Ovary (tissue), 10 donors: ENCODE measurements at places on chromosomes 2 and 18.

DNA sequence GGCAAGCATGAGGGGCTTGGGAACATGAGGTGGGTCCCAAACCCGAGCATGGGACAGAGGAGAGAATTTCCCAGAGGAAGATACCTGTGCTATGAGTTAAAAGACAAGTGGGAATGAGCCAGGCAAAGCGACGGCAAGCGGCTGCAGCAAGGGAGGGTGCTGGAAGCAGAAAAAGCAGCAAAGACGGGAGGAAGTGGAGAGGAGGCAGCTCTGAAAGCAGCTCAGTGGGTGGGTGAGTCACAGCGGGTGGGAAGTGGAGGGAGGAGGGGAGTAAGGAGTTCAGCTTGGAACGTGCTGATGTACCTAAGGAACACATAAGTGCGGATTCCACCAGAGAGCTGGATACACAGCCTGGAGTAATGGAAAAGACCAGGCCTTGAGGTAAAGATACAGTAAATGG lies 41.4 kb downstream of the THUMPD2 start:
- peak; percentile 20 for DNase-seq
- no peaks in the 10 kb centered on the region for H3K27me3 ChIP-seq
- H3K4me1 ChIP-seq: peaks cover 3% of the 10 kb centered on the region

- no peaks in the 10 kb centered on the region for H3K4me1 ChIP-seq
- DNase-seq: no peak
- H3K4me3 ChIP-seq: no peak overlapping the region
- H3K36me3 ChIP-seq: no peaks in the 10 kb centered on the region
- H3K27ac ChIP-seq: no peak overlapping the region
Measured at GRCh38 chr2:198546122-198546521, 741.7 kb downstream of the PLCL1 start.

- H3K4me3 ChIP-seq: peak within 1 kb of the TSS; percentile 60
- peak within 1 kb of the TSS; percentile 86 for H3K27ac ChIP-seq
- H3K27me3 ChIP-seq: no peaks in the 10 kb centered on the region
- DNase-seq: peak; percentile 89
- no peaks in the 10 kb centered on the region for H3K36me3 ChIP-seq
Measured at GRCh38 chr2:202265467-202266277, at the start of gene NOP58. NOP58 (plus strand) TSS chr2:202265763; CDS start chr2:202265942, 179 bp downstream.

- no peaks in the 10 kb centered on the region for H3K36me3 ChIP-seq
- no peak overlapping the region for H3K27ac ChIP-seq
- H3K4me3 ChIP-seq: no peak overlapping the region
- H3K27me3 ChIP-seq: no peaks in the 10 kb centered on the region
- H3K4me1 ChIP-seq: no peaks in the 10 kb centered on the region
Measured at GRCh38 chr18:27717816-27718215, 459.1 kb downstream of the CDH2 start.

GRCh38 chr2:241153616-241154015 lies 3.3 kb downstream of the PPP1R7 start:
- no peak for DNase-seq
- no peaks in the 10 kb centered on the region for H3K36me3 ChIP-seq
- no peaks in the 10 kb centered on the region for H3K27me3 ChIP-seq
- H3K4me1 ChIP-seq: no peaks in the 10 kb centered on the region
- H3K4me3 ChIP-seq: no peak overlapping the region
- no peak overlapping the region for H3K27ac ChIP-seq
